Frontal cortex (tissue), 4 donors: ENCODE measurements at places on chromosomes 2 and 18. TPM values are rescaled to one million over a fixed set of nuclear protein-coding genes. Genes with fewer than 3 reads are reported as not detected.

The CTDSP1 gene
- 7.7 TPM for total RNA-seq

The SULT1C4 gene
- 4.5 TPM for total RNA-seq

The RMND5A gene
- 64.0 TPM for total RNA-seq

GRCh38 chr2:8263901-8264300 lies 418.0 kb upstream of the ID2 start:
- DNase-seq: no peak

DNA sequence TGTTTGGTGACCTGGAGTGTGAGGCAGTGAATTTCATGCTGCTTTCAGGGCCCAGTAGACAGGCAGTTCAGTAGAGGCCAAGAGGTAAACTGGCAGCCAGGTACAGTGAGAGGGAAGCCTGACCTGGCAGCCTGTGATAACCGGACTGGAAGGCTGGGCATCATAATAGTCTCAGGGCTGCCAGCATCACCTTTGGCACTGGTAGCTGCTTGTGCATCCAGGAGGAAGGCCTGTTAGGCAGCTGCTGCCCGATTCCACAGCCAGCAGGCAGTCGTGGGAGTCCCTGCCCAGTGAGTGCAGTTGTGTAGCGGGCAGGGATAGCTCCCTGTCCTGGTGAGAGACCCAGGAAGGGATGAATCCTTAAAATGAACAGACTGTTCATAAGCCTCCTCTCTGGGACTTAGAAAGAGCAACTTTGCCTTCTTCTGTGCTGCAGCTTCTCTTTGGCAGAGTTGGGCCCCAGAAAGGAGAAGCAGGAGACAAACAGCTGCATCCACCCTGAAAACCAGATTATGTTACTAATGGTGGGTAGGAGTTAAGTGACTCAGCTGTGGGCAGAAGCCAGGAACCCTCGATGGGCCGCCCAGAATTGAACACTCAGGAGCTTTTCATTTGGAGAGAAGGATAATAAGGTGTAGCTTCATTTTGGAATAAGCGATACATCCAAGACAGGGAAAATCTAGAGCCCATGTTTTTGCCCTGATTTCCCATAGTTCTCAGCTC lies 8.1 kb upstream of the GPBAR1 start:
- no peak for DNase-seq

GRCh38 chr2:191895743-191896142 lies 48.9 kb upstream of the CAVIN2 start:
- no peak for DNase-seq

DNA sequence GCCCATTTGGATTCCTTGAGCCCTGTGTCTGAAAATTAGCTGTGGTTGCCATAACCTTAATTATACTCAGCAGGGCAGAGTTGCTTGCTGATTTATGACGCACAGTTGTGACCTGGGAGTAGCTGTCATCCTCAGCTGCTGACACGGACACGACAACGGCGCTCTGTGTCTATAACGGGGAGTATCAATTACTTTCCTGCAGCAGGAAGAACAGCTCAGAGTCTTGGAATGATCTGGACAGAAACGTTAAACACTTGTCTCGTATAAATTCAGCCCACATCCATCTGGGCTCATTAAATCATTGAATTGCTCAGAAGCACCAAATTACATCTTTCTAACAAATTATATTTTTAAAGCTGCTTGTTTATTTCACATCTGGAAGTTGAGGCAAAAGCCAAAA lies 116.3 kb downstream of the SEPTIN10 start:
- no peak for DNase-seq

GRCh38 chr18:51943281-51943680 lies 396.7 kb upstream of the DCC start:
- no peak for DNase-seq

DNA sequence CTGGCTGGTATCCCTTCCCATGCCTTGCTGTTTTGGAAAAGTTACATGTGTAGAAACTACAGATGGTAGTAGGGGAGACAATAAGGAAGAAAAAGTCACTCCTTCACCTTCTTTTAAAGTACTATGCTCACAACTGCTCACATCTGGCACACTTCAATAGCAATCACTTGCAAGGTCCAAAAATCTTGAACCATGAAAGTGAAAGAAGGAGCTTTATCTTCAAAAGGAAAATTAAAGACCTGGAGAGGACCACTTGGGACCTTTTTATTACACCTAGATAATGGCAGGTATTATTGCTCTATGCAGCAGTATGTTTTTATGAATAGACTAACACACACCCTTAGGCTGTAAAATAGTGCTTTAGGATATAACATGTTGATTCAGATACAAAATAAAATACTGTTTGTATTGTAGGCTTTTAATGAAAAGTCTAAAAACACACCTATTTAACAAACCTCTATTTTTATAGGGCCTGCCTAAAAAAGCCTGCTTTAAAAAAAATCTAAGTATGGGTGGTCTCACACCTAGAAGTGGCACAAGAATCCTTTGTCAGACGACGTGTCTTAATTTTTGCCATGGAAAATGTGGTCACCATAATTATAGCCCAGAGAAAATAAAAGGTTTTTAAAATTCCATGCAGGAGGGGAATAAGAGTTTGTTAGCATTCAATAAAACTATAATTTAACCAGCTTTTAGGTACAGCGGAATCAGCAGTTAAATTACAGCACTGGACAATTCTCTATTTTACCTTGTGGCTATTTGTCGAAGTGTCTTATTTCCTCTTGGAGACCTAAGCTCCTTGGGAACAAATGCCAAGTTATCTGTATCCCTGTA lies 124.0 kb downstream of the BCL2 start:
- no peak for DNase-seq

DNA sequence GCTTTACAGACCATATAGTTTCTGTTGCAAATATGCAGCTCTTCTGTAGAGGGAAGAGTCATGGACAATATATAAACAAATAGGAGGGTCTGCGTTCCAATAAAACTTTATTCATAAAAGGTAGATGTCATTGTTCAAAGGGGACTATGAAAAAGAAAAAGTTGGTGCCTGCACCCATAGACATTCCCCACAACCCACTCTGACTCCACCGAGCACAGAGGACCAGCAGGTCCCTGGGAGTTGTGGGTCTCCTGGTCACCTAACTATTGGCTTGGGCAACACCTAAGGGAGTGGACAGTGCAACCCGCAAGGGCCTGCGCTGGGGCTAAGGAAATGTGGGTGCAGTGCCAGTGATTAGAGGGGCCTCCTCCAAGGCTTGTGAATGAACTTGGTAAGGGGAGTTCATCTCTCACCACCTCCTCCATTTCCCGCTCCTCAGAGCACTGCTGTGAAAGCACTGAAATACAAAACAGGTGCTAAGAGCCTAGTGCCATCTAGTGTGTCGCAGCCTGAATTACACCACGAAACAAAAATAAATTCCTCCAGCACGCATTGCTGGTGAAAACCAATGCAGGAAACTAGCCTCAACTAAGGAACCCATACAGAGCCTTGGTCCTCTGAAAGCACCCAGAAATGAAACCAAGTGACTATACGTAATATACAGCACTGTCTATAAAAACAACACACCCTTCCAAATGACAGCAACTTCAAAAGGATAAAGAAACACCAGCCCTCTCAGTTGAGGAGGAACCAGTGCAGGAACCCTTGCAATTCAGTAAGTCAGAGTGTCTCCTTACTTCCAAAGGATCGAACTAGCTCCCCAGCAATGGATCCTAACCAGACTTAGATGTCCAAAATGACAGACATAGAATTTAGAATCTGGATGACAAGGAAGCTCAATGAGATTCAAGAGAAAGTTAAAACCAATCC lies 166.6 kb downstream of the RNF144A start:
- DNase-seq: no peak

DNA sequence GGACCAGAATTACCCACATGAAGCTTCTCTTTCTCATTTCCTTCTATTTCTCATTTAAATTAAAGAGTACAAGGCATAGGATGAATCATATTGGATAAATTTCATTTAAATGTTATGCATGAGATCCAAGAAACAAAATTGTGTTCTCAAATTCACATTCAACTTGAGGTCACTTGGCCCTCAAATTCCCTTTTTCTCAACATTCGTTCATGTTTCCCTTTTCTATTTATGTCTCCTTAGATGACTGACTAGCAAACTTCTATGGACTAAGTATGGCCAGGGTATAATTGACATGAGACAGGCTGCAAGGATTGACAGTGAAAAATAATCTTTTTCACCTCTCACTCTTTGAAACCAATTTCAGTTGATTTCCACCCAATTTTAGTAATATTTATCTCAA lies 4.0 kb upstream of the LDLRAD4 start:
- no peak for DNase-seq

- no peak for DNase-seq
Measured at GRCh38 chr2:70553334-70553583, 367 bp downstream of the TGFA start.
